ENCODE measurements at places on chromosomes 2 and 18. TPM values are rescaled to one million over a fixed set of nuclear protein-coding genes. Genes with fewer than 3 reads are reported as not detected.

The GGCX gene
- 23.5 TPM for polyA plus RNA-seq

The TFCP2L1 gene
- 0.27 TPM for polyA plus RNA-seq

The KIF3C gene
- 9.5 TPM for polyA plus RNA-seq

The COLEC11 gene
- polyA plus RNA-seq = not detected

The DOK6 gene
- 2.7 TPM for polyA plus RNA-seq

The CCDC85A gene
- polyA plus RNA-seq = 3.1 TPM

The MYO3B gene
- 0.12 TPM for polyA plus RNA-seq

The RGPD3 gene
- 0.16 TPM for polyA plus RNA-seq

The CYTIP gene
- polyA plus RNA-seq = 0.69 TPM

The TRABD2A gene
- polyA plus RNA-seq = 0.20 TPM

The MTCL1 gene
- polyA plus RNA-seq = 14.9 TPM

The SLC5A6 gene
- polyA plus RNA-seq = 22.7 TPM

The LIMS4 gene
- 2.6 TPM for polyA plus RNA-seq

The GBX2 gene
- polyA plus RNA-seq = not detected

The WNT10A gene
- 0.07 TPM for polyA plus RNA-seq

The SGO2 gene
- polyA plus RNA-seq = 9.0 TPM

The SFTPB gene
- polyA plus RNA-seq = 0.07 TPM

Measured in muscle of leg (tissue), 16 donors.